ENCODE measurements at places on chromosomes 1 and 21.

DNA sequence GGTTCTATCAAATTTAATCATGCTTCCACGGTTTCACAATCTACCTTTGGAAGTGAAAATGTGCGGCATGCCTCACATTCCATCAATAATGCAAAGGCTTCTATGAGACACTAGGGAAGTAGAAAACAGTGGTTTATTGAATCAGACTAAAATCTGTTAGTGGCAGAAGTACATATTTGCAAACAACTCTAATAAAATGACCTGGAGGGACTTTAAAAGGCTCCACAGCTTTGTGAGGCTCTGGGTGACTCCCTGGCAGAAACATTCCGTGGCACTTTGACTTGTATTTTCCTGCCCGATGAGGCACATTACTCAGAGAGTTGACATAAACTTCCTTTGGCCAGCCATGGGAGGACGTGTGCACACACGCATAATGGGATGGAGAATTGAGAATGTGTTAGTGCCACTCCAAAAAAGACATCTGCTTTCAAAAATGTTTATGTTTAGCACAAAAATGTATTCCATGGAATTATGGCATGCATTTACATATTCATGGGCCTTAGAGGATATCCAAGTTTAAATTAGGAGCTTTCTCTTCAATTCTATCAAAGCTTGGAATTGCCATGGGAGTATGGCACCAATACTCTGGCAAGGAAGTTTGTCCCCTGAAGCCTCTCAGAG, 60.0 kb upstream of the SSX2IP start:
- DNase-seq: no peak

DNA sequence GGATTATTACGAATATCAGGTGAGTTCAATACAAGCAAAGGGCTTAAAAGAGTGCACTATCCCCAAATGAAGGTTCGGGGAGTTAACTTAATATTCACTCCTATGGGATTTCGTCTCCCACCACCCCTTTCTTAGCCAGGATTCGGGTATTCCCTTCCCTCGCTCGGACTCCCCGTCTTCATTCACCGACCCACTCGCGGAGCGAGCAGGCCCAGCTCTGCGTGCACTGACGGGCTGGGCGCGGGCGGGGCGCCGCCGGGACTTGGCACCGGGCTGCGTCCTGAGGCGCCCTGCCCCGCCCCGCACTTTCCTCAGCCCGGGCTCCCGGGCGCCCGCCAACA, 7.7 kb upstream of the MPZL1 start:
- no peak for DNase-seq

DNA sequence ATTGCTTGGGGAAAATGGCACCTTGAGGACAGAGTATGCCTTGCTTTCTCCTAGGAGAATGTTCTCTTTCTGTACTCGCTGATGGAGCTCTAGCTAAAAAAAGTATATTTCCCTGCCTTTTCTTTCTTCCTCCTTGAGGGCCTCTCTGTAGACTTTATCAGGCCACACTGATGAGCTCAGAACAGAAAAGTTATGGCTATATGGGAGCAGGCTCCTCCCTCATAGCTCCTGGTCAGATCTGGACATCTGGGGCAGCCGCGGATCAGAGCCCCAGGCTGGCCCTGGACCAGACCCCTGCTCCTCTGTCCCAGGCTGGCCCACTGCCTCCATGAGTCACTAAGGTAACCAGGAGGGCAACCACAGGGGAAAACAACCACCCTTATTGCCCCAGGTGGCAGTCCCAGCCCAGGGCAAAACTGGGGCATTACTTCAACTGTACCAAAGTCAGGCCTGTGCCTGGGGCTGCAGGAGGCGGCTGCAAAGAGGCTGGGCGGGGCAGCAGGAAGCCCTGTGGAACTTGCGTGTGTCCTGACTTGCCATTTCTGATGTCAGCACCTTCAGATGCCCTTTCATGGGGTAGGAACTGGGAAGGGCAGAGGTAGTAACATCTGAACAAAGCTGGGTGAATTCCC, 26.3 kb upstream of the ZNF648 start:
- no peak for DNase-seq

DNA sequence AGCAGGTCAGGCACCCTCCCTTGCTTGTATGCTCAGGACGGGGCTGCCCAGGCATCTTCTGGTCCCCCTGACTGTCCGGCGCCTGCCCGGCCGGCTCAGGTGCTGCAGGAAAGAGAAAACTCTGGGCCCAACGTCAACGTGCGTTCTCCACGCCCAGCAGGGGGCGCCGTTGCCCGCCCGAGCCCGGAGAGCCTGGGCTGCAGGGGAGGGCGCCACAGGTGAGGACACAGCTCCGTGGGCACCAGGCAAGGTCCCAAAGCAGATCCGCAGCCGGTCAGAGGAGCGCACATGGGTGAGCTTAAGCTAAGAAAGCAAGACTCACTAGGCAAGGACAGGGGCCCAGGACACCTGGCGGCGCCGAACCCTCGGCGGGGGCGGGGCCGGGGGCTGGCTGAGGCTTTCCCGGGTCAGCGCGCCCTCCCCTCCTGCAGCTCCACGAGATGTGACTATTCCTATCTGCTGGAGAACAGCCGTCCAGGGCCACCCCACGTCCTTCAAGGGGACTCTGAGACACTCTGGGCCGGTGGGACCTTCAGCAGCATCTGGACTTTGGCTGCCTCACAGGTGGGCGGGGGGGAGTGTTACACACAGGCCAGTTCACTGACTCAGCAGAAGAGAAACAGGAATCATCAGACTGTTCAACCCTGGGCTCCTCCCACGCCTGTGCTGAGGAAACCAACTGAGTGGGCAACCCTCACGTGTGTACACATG, 29.3 kb downstream of the KRTAP10-1 start:
- DNase-seq: peak; percentile 68

DNA sequence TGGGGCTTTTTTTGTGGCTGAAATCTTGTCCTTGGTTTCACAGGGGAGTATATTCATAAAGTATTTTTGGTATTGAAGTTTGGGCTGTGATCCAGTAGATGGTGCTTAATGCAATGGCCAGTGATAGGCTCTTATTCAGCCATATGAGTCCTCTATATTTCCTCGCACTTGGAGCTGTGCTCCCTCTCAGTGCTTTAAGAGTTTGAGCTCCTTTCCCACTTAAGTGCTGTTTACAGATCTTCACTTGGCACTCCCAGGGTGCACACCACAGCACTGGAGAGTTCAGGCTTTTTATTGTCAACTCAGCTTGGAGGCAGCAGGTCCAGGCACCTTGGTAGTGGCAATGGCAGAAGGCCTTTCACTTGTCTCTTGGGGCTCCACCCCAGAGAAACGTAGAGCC, 54.9 kb downstream of the DRAM2 start:
- DNase-seq: no peak

DNA sequence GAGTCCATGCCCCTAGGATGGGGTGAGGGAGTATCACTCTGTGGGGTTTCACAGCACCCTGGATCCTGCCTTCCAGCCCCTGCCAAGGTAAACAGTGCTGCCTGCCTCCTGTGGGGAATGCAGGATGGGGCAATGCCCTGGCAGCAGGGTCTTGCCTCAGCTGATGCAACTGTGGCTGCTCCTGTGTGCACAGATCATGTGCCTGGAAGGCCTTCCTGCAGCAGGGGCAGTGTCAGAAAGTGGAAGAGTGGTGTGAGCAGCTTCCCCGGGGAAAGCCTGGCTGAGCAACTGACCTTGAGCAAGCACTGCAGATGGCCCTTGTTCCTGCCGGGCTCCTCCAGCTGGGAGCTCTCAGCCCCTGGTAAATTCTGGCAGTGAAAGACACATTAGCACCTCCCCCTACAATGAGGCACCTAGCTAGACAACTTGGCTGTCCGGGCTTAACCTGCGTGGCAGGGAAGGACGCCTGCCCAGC, 9.9 kb downstream of the TOR3A start:
- DNase-seq: no peak

DNA sequence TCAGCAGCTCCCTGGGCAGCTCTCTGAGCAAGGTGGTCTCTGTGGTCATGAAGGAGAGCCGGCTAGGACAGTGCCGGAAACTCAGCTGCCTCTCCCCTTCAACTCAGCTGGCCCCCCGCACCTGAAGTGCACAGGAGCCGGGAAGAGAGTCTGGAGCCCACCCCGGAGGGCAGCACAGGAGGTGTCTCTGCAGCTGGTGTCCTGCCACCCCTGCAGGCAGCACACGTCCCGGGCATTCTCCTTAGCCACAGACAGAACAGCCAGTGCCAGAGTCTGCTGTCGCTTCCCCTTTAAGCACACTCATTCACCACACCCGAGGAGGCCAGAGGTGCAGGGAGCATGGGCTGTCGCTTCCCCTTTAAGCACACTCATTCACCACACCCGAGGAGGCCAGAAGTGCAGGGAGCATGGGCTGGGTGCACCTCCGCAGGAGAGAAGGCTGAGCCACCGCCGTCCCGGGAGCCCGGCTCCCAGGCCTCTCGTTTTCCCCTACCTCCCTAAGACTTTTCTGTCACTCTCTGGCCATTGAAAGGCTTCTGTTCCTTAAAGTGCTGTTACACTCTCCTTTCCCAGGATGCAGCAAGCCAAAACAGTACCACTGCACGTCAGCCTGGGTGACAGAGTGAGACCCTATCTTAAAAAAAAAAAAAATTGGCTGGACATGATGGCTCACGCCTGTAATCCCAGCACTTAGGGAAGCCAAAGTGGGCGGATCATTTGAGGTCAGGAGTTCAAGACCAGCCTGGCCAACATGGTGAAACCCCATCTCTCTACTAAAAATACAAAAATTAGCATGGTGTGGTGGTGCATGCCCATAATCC, 16.9 kb upstream of the SAMD11 start:
- DNase-seq: no peak

DNA sequence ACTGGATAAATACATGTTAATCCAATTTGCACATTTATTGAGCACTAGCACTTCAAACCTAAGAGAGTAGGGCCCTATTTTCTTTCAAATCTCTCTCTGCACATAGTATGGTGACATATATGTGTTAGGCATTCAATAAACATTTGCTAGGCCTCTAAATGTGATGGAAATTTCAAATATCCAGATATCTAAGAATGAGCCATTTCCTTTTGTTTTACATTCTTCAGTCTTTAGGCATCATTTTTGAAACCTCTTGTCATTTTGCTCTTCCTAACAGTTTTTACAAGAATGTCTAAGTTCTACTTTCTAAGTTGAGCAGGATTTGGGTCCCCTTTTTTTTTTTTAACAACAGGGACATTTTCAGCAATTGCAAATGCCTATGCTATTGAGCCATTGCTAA, 395.7 kb upstream of the ST6GALNAC5 start:
- no peak for DNase-seq

DNA sequence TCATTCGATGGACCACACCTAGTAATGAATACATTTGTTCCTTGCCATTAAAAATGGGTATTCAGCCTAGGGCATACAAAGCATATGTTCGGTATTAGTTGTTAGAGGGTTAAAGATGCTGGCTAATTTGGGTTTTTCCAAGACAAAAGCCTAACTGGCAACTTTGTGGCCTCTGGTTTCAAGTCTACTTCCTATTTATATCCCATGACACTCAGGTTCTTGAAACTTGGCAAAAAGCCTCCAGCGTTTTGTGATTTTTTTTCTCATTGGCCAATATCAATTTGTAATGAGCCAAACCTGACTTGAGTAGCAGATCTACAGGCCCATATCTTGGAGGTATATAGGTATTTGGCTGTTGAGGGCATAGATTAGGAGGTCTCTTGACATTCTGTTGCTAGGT, 75.3 kb downstream of the C1orf21 start:
- DNase-seq: no peak

DNA sequence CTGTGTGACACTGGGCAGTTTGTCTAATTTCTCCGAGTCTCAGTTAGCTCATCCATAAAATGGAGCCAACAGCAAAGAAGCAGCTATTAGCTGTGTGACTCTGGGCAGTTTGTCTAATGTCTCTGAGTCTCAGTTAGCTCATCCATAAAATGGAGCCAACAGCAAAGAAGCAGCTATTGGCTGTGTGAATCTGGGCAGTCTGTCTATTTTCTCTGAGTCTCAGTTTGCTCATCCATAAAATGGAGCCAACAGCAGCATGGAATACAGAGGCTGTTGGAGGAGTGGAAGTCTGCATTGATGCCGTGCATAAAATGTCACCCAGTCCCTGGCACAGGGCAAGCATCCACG, 297.0 kb upstream of the VAMP3 start:
- no peak for DNase-seq

DNA sequence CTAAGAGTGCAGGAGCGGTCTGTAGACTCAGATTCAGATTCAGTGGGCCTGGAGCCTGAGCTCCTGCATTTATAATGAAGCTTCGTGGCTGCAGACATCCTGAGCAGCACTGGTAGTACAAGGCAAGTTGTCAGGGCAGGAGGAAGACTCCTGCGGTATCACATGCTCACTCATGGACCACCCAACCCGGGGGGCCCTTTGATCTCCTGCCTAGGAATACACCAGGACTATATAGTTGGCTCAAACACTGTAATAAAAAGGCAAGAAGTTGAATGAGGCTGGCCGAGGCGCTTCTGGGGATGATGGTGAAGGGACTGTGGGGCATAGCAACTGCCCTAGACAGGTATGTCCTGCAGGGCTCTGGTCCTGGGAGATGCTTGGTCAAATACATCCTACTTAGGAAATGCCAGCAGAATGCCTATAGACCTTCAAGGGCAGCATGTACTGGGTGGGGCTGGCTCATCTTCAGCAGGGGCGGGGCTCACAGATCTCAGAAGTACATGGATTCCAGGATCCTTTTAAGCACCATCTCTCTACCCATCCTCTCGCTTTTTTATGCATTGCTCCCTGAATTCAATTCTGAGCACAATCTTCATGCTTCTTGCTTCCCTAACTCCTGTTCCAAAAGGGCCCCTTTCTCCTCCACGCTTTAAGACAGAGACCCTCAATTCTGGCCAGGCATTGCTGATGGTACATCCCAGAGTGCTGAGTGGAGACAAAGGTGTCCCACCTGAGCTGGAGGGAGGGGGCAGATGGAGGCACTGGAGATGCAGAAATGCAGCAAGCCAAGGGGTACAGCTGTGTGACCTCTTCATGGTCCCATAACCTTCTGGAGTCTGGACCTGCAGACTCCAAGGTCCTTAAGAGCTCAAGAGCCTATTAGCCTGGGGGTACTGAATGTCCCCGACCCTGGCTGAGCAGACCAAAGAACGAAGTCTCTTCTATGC, 2.1 kb upstream of the RAP1GAP start:
- no peak for DNase-seq

GRCh38 chr1:97820470-97821188, 100.2 kb downstream of the DPYD start:
- DNase-seq: peak; percentile 25
